ENCODE measurements at places on chromosomes 2 and 18. TPM values are rescaled to one million over a fixed set of nuclear protein-coding genes. Genes with fewer than 3 reads are reported as not detected.

- DNase-seq: no peak
These were observed 169.2 kb upstream of the NABP1 start for GRCh38 chr2:191508738-191509137.

DSEL gene
- total RNA-seq: 10.7 TPM

- no peak for DNase-seq
These were observed 941.1 kb upstream of the FANCL start for GRCh38 chr2:59182249-59182648.

DNAH6 gene
- total RNA-seq: 1.6 TPM

DNA sequence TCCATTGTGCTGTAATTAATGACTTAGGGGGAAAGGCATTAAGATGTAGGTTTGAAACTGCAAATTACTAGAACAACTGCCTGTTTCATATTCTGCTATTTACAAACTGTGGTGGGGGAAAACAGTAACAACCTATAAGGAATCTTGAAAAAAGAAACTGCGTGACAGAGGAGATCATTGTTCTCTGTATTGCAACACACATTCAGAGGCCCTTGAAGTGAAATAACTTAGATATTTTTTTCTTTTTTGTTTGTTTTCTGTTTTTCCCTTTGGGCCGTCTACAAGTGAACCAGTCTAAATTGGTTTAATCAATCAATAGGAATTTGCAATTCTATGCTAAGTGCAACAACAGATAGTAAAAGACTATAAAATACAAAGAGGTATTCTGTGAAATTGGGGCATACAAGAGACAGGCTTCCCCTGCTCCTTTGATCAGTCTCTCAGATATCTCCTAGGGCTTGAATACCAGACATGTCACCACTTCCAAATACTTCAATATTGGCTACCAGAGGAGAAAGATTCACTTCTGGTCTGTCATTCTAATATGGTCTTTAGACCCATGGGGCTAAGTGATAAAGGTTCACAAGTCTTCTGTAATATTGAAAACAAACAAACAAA lies 2055.1 kb upstream of the CELF4 start:
- DNase-seq: peak; percentile 17

ERBB4 gene
- total RNA-seq: 1.9 TPM

GRCh38 chr2:105102963-105103421 lies 65.1 kb downstream of the MRPS9 start:
- DNase-seq: peak; percentile 62
